ENCODE measurements at places on chromosomes 1 and 21. TPM values are rescaled to one million over a fixed set of nuclear protein-coding genes. Genes with fewer than 3 reads are reported as not detected.

The RIMKLA gene
- 0.46 TPM for total RNA-seq

The SYT11 gene
- total RNA-seq: 4.6 TPM

The MYBPHL gene
- total RNA-seq: not detected

The ADGRL4 gene
- total RNA-seq: not detected

The LGR6 gene
- 0.21 TPM for total RNA-seq

The TMEM82 gene
- total RNA-seq: not detected

The SYT6 gene
- total RNA-seq: not detected

The ANGPTL3 gene
- not detected for total RNA-seq

The SLC9C2 gene
- total RNA-seq: not detected

The ARMH1 gene
- 29.4 TPM for total RNA-seq

The ZNF695 gene
- 0.48 TPM for total RNA-seq

The GADD45A gene
- total RNA-seq: 91.5 TPM

The CXADR gene
- total RNA-seq: 0.63 TPM

The ADAMTSL4 gene
- 0.34 TPM for total RNA-seq

The ASH1L gene
- 23.9 TPM for total RNA-seq

The FAM110D gene
- not detected for total RNA-seq

The C1orf87 gene
- not detected for total RNA-seq

Measured in activated T-cell treated with anti-CD3 and anti-CD28 coated beads, Interleukin-2, amount 50 U/mL, for 4 hours (primary cell).